Activated CD4-positive, alpha-beta T cell treated with anti-CD3 and anti-CD28 coated beads, Interleukin-2, amount 50 U/mL, for 4 hours (primary cell): ENCODE measurements at places on chromosomes 5 and 9.

DNA sequence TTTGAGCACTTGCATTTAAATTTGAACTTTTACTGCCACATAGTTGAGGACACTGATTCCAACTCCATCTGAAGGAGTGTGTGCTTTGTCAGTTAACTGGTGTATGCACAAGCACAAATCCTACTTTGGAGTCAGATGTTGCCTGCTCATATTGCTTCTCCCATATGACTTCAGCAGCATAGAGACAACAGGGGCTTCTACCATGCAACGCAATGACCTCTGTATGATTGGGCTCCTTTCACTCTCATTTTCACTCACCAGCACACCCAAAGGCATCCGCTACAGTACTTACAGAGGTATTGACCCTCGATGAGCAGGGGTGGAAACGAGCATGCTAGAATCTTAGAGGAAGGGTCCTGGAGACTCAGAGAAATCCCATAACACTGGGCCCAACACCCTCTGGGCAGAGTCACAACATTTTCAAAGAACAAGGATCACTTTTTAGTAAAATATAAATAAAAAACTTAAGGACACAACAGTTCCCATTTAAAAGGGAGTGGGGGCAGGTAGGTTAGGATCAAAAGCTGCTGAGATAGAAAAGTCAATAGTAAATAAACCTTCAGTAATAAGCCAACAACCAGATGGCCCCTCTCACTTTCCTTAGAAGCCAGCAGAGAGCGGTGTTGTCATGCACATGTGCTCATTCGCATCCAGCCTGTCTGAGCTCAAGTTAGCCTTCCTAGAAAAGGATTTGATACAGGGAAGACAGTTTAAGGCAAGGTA, 203.8 kb downstream of the SNCAIP start:
- DNase-seq, result no peak

- DNase-seq, result no peak
Observed at GRCh38 chr9:94805051-94805489, 78.6 kb downstream of the AOPEP start.

DNA sequence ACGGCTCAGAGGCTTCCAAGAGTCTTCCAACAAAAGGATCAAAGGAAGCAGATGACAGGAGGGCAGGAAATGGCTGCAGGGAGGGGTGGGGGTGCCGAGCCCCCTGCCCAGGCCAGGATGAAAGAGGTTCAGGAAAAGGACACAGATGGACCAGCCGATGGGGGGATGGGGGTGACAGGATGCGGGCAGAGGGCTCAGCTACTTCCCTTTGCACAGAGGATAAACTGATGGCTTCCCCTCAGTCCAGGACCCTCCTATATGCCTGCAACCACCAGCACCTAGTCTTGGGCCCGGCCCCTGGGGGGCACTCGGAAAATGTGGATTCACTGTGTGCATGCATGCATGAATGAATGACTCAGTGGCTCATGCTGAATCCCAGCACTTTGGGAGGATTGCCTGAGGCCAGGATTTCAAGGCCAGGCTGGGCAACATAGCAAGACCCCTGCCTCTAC, 148.2 kb downstream of the C9orf50 start:
- DNase-seq, result no peak

- no peak for DNase-seq
Observed at GRCh38 chr9:5554254-5554653, 43.9 kb downstream of the PDCD1LG2 start.

DNA sequence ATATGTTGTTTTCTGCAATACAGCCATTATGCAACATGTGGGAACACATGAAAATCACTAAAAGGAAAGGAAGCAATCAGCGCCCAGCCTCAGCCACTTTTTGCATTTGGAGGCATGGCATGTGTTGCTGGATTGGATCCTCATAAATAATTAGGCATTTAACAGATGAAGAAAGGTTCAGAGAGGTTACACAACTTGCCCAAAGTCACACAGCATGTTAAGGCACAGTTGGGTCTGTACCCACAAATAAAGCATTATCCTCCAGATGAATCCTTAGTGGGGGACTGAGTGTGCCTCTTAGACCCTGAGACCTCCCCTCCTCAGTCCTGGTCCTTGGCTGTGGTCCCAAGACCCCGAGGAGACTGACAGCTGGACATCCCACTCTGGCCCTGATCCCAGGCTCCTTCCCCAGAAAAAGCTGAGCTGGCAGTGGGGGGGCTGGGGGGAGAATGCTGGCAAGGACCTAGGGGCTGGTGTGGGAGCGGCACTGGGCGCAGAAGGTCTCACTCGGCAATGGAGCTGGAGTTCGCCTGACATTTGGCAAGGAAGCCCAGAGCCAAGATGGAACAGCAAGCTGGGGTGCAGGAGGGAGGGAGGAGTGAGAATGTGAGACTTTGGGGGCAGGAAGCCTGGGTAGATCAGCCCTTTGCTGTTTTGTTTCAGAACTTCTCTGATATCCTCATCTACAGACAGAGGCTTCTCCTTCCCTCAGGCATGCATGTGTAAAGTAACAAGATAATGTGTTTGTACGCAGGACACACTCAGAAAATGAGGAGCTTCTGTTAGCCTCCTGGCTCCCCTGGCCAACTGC, 6.9 kb upstream of the AKNA start:
- no peak for DNase-seq

GRCh38 chr9:16661816-16662215, 208.7 kb downstream of the BNC2 start:
- no peak for DNase-seq

GRCh38 chr9:119559986-119560385, 190.8 kb upstream of the BRINP1 start:
- no peak for DNase-seq

DNA sequence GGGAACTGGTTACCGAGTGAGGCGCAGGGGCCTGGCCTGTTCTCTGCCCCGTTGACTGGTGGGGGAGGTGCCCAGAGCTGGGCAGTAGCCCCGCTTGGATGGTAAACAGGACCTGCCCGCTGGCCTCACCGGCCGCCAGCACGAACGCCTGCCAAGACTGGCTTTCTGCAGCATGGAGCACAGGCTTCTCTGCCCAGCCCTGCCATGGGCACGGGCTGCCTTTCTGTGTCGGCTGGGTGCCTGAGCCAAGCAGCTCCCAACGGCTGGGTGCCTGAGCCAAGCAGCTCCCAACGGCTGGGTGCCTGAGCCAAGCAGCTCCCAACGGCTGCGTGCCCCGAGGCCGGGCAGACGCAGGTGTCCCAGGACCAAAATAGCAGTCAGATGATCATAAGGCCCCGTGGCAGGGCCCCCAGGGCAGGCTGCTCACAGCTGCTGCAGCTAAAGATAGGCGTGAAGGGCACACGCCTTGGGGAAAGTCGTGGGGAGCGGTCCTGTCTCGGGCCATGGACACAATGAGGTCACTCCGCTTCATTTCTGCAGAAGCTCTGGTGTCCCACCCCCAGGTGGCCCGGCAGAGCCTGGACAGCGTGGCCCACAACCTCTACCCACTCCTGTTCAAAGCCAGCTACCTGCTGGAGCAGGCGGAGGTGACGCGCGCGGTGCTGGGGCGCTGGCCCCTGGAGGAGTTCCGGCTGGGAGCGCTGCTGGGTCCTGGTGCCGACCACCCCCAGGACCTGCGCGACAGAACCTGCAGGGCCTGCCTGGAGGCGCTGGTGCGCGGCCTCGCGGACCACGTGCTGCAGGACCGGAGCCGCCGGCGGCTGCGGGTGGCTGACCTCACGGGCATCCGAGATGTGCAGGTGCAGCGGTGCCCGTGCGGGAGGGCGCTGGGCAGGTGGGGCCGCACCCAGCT, at the start of gene LRRC14B:
TSS of gene LRRC14B (plus strand) at position 460 of the 913 bp plus-strand sequence. CDS start at position 504, 44 bp downstream.
- no peak for DNase-seq

DNA sequence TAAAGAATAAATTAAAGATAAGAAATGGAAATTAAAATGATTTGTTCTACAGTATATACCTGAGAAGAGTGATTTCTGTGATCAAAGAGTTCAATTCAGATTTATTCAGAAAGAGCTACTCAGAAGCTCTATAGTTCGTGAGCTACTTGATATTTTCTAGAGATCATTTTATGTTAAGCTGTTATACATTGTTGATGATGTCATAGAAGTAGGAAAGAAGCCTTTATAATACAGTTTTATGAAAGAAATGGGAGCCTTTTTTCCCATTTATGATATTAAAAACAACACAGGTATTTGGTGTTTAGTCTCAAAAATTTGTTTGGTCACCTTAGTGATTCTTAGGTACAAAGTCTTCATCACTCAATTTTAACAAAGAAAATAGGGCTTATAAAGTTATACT, 20.8 kb downstream of the RNF14 start:
- no peak for DNase-seq

DNA sequence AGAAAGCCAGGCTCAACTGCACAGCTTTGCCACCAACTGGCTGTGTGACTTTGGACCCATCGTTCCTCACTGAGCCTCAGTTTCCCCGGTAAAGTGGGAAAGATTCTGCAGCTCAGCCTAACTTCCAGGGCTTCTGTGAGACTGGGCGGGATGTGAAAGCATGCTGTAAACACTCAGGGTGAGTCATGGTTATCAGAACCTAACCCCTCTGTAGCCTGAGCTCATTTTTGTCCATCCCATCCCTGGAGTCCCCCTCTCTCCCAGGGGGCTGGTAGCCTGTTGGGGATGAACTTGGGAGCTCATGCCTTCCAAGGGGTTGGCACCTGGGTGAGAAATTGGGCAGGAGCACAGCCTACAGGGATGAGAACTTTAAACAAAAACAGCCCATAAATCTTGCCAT, 2.3 kb downstream of the CCDC69 start:
- DNase-seq, result no peak

DNA sequence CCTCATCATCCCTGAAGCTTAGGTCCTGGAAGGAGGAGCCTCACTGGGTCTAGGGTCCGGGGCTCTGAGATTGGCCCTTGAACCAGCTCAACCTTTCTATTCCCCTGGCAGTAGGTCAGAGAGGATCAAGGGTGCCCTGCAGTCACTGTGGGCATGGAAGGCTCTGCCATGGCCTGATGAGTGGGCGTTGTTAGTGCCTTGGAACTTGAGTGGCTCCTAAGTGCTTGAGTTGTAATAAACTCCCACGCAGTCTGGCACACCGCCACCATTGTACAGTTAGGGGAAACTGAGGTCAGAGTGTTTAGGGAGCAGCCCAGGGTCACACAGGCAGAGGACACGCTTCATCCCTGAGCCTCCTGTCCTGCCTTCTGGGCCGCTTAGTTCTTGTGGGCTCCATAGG, 10.4 kb upstream of the SYNPO start:
- DNase-seq, result no peak

DNA sequence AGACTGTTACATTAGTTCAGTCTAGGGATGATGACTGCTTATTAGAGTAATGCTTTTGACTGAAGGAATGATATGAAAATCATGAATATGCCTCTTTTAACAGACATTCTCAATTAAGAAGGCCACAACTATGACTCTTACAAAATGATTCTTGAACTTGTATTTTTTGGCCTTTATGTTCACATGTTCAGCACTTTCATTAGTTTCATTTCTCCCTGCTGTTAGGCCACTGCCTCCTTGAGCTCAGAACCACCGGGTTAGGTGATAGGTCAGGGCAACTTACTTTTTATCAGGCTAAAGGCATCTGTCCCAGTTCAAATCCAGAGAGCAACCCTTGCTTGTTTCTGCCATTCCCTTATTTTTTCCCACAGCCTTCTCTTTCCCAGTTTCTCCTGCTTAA, 235.2 kb upstream of the ELL2 start:
- DNase-seq, result no peak

- no peak for DNase-seq
Observed at GRCh38 chr5:140341591-140341990, 4.8 kb downstream of the HBEGF start.

- no peak for DNase-seq
Observed at GRCh38 chr9:119291554-119291953, 77.7 kb downstream of the BRINP1 start.

DNA sequence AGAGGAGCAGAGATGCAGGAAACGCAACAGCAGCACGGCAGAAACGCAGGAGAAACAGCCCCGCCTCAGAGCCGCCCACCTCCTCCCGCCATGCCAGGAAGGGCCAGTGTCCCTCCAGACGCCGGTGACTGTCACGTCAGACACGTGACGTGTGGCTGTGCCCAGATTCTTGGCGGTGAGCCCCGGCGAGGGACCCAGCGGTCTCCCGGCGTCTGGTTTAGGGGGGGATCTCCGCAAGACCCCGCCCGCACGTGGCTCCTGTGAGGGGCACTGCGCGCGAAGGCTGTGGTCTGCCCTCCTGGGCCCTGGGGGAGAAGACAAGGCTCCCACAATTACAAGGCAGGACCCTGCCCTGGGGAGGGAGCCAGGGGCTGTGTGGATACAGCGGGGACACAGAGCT, 2.4 kb upstream of the LCN8 start:
- no peak for DNase-seq

DNA sequence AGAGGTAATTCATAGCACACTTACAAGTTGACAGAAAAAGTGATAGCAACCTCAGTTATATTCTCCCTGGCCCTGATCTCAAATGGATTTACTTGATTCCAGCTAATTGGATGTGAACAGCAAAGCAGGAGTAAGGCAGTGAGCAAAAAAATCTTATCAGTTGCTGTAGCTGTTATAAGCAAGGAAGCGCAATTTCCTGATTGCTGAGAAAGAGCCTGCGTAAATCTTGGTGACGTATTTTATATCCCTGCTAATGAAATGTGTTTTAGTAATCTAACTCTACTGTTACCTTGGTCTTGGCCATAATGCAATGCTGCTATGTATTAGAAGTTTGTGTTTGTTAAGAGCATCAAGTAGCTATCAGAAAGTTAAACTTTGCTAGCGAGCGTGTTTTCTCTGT, 661.2 kb upstream of the SEMA6A start:
- DNase-seq, result no peak

DNA sequence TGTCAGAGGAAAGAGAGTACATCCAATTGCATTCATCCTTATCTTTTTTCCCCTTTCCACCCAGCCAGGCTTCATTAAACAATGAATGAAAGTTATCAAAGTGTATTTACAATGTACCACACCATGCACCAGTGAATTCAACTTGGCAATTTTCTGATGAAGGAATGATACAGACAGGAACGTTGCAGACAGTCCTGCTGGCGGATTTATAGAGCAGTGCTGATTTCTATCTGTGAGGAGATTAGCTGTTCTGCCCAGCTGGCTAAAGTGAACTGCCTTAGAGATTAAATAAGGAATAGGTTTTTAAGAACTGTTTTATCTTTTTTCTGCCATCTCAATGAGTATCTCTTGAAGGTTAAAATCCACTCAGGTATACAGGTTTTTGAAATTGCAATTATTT, 403.9 kb downstream of the CDH18 start:
- DNase-seq, result no peak

GRCh38 chr5:169873642-169874041, 106.7 kb downstream of the INSYN2B start:
- no peak for DNase-seq

GRCh38 chr5:151224372-151224771, 480 bp upstream of the CCDC69 start:
- DNase-seq, result no peak

DNA sequence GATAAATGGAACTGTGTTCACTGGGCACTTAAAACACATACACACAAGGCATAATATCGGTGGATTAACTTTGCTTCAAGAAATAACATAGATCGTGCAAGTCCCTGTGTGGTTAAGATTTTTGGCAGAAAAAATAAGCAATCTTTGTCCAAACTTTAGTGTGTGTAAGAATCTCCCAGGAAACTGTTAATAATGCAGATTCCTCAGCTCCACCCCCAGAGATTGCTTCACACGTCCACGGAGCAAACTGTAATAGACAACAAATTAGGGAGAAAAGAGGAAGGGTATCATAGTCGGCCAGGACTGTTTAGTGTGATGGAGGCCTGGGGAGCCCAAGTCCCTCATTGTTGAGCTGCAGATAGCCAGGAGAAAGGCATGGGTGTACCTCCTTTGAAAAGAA, 84.8 kb downstream of the PJA2 start:
- DNase-seq, result no peak

- no peak for DNase-seq
Observed at GRCh38 chr9:133740911-133741310, 2.8 kb upstream of the SARDH start.
